Right cardiac atrium (tissue), 5 donors: ENCODE measurements at places on chromosomes 13 and 19. TPM values are rescaled to one million over a fixed set of nuclear protein-coding genes. Genes with fewer than 3 reads are reported as not detected.

NAPA gene
- 91.7 TPM for total RNA-seq

TMEM221 gene
- total RNA-seq, result 0.34 TPM

DNAAF3 gene
- 1.2 TPM for total RNA-seq

NEK3 gene
- total RNA-seq, result 10.8 TPM

DAND5 gene
- total RNA-seq, result 13.8 TPM

DNA sequence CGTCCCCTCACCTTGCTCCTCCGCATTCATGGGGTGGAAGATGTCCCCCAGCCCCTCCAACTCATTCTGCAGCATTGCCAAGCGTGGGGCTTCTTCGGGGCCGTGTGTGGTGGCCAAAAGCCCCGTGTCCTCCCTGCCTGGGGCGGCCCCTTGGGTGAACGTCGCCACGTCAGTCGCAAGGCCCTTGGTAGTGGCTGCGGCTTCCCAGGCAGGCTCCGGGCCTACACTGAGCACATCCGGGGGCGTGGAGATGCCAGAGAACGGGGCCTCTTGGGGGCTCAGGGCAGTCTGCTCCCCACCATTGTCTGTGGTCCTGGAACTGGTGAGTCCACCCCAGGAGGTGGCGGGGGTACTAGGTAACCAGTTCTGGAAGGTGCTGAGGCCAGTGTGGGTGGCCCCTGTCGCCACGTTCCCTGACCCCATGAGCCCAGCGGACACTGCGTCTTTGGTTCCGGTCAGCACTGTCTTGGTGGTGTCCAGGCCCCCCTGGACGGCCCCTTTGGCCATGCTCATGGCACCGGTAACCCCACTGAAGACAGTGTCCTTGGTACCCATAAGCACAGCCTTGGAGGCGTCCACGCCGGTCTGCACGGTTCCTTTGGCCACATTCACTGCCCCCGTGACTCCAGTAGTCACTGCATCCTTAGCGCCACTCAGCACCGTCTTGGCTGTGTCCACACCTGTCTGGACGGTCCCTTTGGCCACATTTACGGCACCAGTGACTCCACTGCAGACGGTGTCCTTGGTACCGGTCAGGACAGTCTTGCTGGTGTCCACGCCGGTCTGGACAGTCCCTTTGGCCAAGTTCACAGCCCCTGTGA lies 7.6 kb downstream of the PLIN4 start:
- DNase-seq, result peak; percentile 24

GRCh38 chr19:18521692-18522123 lies at the start of gene ELL:
ELL (minus strand) TSS chr19:18522070; CDS start chr19:18522055, 15 bp downstream.
- DNase-seq, result no peak

DNA sequence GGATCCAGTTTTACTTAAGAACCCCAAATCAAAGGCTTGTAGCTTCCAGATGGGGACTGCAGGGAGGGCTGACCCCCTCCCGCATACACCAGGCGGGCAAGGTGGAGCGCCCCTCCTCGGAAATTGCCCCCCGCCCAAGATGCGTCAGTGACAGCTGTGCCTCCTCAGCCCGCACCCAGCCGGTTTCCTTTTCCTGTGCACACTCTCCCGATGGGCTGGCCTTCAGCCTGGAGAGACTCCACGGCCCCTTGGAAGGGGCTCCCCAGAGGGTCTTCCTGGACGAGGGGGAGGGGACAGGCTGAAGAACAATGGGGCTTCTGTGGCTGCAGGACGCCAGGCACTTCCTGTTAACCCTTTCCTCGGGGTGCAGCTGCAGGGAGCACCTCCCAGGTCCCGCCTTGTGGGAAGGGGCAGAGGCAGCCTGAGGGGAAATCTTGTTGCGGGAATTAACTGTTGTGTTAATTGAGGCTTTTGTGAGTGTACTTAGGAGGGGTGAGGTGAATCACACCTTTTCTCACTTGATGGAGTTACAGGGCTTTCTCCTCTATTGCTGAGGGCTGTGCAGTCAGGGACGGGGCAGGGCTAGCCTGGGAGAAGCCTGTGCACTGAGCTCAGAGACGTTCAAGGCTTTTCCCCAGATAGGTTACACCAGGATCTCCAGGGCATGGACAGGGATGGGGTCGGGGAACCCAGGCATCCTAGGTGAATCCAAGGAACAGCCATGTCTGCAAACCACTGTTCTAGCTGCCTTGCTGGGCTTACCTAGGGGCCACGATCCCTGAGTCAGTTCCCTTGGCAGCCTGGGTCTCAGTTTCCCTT lies 14.3 kb downstream of the IER2 start:
- peak; percentile 90 for DNase-seq

- DNase-seq, result no peak
Observed at GRCh38 chr13:50412046-50412617, 396.9 kb downstream of the KCNRG start.

GRCh38 chr19:53004242-53004641 lies 9.5 kb upstream of the ERVV-1 start:
- DNase-seq, result no peak

DNA sequence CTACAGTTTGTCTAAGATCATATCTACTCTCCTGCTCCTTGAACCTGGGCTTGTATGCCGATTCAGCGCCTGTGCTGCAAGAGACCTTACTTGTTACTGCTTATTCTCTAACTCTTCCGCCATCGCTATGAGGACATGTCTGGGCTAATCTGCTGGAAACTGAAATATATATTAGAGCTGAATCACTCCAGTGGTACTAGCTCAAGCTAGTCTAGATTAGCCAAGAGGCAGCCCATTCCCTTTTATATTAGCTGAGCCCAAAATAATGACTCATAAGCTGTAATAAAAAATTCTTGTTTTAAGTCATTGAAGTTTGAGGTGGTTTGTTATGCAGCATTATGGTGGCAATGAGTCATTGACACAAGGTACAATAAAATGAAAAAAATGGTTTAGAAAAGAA lies 52.8 kb downstream of the SLC6A16 start:
- DNase-seq, result no peak

GRCh38 chr13:62003452-62003851 lies 587.8 kb upstream of the PCDH20 start:
- DNase-seq, result no peak

GRCh38 chr13:52009946-52010345 lies 1.3 kb downstream of the ATP7B start:
- DNase-seq, result no peak

GRCh38 chr13:99161512-99161911 lies 39.1 kb upstream of the UBAC2 start:
- no peak for DNase-seq

DNA sequence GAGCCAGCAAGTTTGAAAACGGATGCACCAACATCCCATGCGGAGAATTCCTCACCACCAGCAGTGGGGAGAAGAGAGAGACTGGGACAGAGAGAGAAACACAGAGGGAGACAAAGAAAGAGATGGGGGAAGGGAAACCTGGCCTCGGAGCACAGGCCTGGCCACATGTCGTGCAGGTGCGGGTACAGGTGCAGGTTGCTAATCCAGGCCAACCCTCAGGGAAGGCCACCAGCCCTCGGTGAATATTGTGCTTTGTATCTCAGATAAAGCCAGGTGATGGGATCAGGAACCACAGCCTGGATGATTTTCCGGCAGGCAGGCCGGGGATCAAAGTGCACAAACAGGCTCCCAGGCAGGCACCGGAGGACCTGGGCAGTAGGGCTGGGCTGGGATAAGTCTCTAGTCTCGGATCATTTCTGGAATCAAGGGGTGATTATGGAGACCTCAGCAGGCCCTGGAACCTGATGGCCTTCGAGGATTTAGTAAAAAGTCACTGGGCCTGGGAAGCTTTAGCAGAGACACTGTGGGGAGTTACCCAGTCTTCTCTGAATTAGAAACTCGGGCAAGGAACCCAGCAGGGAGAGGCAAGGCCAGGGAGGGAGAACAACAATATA lies 3.7 kb downstream of the GAS6 start:
- no peak for DNase-seq

DNA sequence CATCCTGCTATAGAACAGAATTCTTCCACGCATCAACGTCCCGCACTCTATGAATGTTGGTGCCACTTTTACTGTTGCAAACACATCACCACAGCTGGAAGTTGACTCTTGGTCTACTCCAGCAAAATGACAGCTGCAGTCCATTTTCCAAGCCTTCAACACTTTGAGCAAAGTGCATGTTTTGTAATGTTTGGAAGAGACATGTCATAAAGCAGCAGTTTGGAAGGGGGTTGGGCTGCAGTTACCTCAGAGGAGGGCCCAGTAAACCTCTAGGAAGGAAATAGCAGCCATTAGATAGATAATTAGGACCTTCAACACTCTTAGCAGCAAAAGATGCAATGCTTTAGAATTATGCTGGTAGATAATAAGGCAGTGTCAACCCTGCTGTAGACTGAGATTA lies 323.6 kb downstream of the TDRD3 start:
- DNase-seq, result no peak
